ENCODE measurements at places on chromosomes 13 and 19.

DNA sequence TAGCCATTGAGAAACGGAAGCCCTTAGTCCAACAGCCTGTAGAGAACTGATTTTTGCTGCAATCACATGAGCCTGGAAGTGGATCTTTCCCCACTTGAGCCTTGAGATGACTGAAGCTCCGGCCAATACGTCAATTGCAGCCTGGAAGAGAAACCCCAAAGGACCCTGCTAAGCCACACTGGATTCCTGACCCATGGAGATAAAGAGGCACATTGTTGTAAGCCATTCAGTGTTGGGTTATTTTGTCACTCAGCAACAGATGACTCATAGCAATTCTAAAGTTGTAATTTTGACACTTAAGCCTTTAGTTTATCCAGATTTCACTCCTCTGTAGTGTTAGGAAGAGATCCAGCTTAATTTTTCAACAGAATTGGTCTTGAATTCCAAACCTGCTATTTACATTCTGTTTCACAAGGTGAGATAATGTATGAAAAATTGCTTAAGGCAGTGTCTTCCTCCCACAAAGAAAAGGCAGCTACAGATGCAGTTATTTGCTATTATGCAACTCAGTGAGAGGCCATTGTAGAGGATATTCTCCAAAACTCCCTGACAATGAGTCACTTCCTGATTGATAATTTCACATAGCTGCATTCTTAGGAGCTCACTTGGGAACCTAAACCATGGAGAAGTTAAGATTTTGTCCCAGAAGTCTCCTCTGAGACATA, 59.4 kb upstream of the TSHZ3 start:
- no peak for DNase-seq

DNA sequence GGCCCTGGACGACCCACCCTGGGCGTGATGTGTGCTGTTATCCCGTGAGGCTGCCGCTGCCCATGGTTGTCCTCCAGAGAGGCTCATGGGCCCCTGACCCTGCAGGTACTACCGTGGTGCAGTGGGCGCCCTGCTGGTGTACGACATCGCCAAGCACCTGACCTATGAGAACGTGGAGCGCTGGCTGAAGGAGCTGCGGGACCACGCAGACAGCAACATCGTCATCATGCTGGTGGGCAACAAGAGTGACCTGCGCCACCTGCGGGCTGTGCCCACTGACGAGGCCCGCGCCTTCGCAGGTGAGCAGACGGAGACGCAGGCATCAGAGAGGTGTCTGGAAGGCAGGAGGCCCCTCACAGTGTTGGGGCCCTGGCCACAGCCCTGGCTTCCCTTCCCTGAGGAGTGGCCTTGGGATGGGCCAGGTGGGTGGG, 11.1 kb upstream of the MARCHF2 start:
- no peak for DNase-seq

DNA sequence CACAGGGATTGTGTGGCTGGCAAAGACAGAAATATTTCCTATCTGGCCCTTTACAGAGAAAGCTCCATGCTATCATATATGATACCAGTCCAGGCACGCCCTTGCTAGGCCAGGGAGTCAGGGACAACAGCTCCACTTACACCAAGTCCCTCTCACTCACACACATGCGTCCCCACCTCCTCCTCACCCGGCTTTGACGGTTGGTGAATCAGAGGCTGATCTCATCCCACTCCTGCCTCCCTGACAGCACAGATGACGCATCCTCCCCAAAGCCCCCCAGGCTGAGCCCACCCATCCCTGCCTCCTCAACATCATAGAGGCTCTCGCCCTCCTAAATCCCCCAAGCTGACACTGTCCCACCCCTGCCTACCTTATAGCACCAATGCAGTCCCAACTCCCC, 62.7 kb downstream of the F2RL3 start:
- no peak for DNase-seq

- DNase-seq = no peak
Observed at GRCh38 chr13:93145199-93145598, 81.4 kb upstream of the GPC6 start.

- no peak for DNase-seq
Observed at GRCh38 chr13:51729866-51730553, 74.0 kb downstream of the DHRS12 start.

DNA sequence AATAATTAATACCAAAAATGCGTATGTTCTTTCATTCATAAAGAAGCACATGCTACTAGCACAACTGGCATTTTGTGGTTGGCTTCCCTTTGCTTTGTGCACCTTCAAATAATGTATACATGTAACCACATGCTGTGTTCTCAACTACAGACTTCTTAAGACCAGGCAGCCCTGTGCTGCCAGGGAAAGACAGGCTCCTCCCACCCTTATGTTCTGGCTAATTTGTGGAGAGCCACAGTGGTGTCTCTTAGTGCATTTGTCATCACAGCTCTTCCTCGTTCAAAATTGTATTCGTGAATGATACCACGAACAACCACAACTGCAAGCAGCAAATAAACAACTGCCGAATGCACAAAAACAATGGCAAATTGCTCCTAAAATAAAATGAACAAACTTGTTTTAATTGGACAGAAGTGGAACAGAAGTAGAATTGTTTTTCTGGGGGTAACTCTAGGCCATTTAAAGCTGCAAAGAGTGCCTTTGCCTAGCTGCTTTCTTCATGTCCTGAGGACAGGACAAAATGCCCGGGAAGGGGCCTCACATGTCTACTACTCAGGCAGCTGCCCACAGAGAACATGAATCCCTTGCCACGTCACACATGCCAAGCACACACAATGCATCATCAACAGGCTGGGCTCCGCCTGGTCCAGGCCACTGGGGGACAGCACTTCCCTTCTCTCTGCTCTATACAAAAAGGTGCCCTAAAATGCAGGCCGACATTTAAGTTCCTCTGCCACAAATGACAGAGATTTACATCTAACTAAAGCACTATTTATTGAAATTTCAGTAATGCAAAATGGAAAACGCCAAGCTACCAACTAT, 21.7 kb downstream of the IRS2 start:
- no peak for DNase-seq

GRCh38 chr19:35935911-35936737, at the start of gene LRFN3:
TSS of gene LRFN3 (plus strand) at chr19:35936374. CDS start at chr19:35939426, 3,052 bp downstream.
- no peak for DNase-seq

- DNase-seq = no peak
Observed at GRCh38 chr13:109344552-109345157, 441.7 kb downstream of the IRS2 start.

- peak; percentile 71 for DNase-seq
Observed at GRCh38 chr19:14561847-14562351, 10.0 kb downstream of the NDUFB7 start.

- no peak for DNase-seq
Observed at GRCh38 chr19:22634450-22634827, 315 bp downstream of the ZNF492 start.

DNA sequence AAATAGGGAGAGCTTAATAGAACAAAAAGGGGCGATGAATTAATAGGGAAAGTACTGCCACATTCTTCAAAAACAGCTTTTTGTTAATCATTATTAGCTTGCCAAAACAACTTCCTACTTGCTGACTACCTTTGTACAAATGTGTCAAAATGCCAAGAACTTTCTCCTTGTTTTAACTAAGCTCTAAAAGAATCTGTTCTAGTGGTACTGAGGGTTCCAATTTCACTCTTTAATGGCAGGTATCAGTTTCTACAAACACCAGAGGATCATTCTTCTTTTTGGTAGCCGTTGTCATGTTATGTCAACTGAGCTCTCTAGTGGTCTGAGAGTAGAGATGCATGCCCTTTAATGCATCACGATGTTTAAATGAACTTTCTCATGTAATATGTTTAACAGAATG, 29.4 kb upstream of the FBXL3 start:
- DNase-seq = no peak

DNA sequence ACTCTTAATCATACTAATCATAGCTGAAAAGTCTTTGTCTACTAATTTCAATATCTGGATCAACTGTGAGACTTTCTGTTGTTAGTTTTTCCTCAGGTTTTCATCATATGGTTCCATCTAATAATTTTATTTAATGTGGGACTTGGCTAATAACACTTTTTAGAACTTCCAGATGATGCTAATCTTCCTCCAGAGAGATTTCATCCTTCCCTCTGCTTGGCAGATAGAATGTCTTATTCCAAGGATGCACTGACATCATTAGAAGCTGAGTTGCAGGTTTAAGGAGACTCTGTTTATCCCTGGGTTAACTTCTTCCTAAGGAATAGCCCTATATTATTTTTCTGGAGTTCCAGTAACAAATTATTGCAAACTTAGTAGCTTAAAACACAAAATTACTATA, 325.6 kb downstream of the COG6 start:
- no peak for DNase-seq

DNA sequence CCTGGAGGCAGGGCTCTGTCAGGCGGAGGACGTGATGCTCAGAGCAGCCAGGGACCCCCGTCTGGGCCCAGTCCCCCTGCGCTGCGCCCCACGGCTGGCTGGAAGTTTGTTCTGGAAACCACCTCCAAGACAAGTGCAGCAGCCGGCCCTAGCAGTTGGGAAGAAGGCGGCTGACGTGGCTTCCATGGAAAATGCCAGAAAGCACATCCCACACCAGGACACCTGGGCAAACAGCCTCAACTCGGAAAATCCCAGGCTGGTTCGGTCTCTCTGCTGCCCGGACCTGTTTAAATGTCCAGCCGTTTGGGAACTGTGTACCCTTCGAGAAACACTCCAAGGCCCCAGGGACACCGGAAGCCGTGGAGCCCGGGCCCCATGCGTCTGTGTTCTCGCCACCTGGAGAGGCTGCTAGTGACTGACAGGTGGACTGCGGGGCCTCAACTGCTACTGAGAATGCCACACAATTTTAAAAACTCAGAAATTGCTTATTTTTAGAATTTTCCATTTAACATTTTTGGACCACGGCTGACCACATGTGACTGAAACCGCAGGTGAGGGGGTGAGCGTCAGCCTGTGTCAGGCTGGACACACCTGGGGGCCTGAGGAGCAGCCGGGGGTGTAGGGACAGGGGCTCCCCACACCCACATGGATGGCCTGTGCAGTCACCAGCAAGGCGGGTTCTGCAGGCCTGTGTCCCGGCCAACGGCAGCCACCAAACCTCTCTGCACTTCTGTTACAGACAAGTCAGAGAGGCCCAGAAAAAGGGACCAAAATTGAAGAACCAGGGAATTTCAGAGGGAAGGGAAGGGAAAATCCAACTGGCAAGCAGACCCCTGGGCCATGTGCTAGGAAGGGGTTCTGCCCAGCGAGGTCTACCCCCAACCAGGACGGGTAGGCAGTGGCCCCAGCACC, 31.7 kb downstream of the RASA3 start:
- peak; percentile 38 for DNase-seq

- DNase-seq = no peak
Observed at GRCh38 chr13:49784886-49785570, 7.5 kb downstream of the KPNA3 start.

DNA sequence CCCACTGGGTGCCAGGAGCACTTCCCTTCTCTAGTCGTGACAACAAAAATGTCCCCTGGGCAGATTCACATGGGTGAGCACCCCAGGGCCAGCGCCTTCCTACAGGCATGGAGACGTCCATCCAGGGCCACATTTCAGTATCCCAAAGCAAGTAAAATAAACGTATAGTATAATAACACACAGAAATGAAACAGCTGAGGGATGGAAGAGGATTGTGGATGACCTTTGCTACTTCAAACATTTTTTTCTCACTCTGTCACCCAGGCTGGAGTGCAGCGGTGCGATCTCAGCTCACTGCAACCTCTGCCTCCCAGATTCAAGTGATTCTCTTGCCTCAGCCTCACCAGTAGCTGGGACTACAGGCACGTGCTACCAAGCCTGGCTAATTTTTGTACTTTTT, 28.2 kb downstream of the CILP2 start:
- no peak for DNase-seq

- DNase-seq = no peak
Observed at GRCh38 chr19:43914051-43914450, 21.0 kb downstream of the ZNF45 start.

GRCh38 chr13:25771641-25772478, 280.0 kb downstream of the SHISA2 start:
- DNase-seq = no peak

DNA sequence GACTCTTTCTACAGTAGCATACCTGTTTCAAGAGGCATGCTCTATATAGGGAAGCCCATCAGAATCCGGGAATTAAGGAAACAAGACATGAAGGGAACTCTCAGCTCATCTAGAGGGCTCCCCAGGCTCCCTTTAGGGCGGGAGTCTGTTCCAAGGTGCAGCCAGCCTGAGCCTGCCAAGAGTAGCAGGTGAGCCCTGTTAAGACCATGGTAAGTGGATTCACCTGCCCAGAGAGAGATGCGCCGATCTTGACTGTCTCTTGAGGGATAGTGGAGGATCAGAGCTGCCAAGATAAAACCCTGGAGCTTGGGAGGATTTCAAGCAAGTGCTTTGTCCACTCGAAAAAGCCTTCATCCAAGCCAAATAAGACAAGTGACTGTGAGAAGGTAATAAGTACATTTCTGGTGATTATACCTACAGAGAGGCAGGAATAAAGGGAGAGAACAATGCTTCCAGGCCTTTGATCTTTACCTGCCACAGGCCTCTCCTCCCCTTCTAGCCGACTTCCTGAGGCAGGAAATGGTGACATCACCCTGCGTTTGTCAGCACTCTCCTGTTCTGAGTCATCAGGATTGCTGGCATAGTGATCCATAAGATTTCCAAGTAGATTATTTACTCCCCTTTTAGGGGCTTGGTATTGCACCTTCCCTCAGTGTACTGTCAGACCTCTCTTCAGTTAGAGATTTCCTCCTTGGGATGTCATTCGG, 31.5 kb downstream of the KLF5 start:
- DNase-seq = peak; percentile 83

GRCh38 chr13:88726075-88726474, 1054.9 kb downstream of the SLITRK5 start:
- DNase-seq = no peak

- DNase-seq = no peak
Observed at GRCh38 chr19:28981994-28982393, 231.0 kb downstream of the UQCRFS1 start.

DNA sequence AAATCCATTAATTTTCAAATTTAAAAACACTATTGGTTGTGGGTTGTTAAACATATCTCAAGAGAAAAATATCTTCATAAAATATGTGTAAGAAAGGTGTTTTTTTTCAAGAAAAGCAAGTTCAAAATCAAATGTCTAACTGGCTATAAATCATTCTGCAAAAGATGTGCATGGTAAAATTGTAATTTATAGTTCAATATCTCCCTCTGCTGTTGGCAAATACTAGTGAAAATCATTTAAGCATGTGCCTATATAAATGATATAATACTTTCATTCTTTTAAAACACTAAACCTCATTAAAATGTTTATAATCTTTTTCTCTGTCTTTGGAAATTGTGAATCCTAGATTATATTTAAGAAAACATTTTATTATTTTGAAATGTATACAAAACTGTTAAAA, 17.2 kb upstream of the SLITRK6 start:
- DNase-seq = no peak

DNA sequence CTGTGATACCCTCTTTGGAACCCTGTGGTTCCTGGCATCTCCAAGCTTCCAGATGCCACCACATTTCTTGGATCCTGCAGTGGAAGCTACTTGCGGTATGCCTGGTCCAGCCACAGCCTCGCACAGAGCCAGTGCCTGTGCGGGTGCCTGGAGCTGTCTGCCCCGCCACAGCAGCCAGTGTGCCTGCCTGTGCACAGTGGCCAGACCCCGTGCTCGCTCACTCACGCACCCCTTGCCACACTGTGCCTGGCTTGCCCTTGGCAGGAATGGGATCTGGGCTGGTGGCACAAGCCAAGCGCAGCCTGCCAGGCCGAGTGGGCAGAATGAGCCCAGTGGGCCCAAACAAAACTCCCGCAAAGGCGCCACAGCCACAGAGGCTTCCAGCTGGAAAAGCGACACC, 26.2 kb downstream of the POMP start:
- DNase-seq = no peak
